ENCODE measurements at places on chromosomes 6 and 20. TPM values are rescaled to one million over a fixed set of nuclear protein-coding genes. Genes with fewer than 3 reads are reported as not detected.

The WFDC12 gene
- total RNA-seq: not detected

The ZDHHC14 gene
- 4.9 TPM for total RNA-seq

The ISM1 gene
- total RNA-seq: 0.33 TPM

The MSH5 gene
- 21.6 TPM for total RNA-seq

The TBC1D22B gene
- total RNA-seq: 6.7 TPM

The CNKSR3 gene
- total RNA-seq: 5.9 TPM

The POLR3F gene
- total RNA-seq: 10.5 TPM

The SLC35F1 gene
- total RNA-seq: 0.12 TPM

Measured in uterine smooth muscle cell (primary cell).